ENCODE measurements at places on chromosomes 1 and 21. TPM values are rescaled to one million over a fixed set of nuclear protein-coding genes. Genes with fewer than 3 reads are reported as not detected.

C4BPA gene
- not detected for total RNA-seq

SPRR3 gene
- not detected for total RNA-seq

CR1L gene
- not detected for total RNA-seq

FCRL5 gene
- not detected for total RNA-seq

ACTN2 gene
- total RNA-seq, result 33.8 TPM

HSPB7 gene
- not detected for total RNA-seq

VWA5B1 gene
- total RNA-seq, result under 0.01 TPM

CALML6 gene
- total RNA-seq, result not detected

CASQ1 gene
- 4.9 TPM for total RNA-seq

NCMAP gene
- under 0.01 TPM for total RNA-seq

TSPEAR gene
- total RNA-seq, result not detected

TBX19 gene
- total RNA-seq, result 0.41 TPM

KLHDC9 gene
- 4.5 TPM for total RNA-seq

SLC44A3 gene
- total RNA-seq, result 1.2 TPM

CLDN17 gene
- total RNA-seq, result not detected

LRRC8B gene
- 39.1 TPM for total RNA-seq

MAD2L2 gene
- total RNA-seq, result 54.2 TPM

VANGL2 gene
- total RNA-seq, result 11.0 TPM

PTAFR gene
- 1.2 TPM for total RNA-seq

TDRKH gene
- 17.1 TPM for total RNA-seq

TRIM46 gene
- 21.2 TPM for total RNA-seq

ANKRD35 gene
- total RNA-seq, result 0.82 TPM

HSD3B2 gene
- not detected for total RNA-seq

HTR6 gene
- 0.41 TPM for total RNA-seq

NHLH2 gene
- 2.0 TPM for total RNA-seq

MSH4 gene
- 1.6 TPM for total RNA-seq

C1orf87 gene
- not detected for total RNA-seq

BEND5 gene
- total RNA-seq, result 18.8 TPM

DDAH1 gene
- total RNA-seq, result 45.2 TPM
